ENCODE measurements at places on chromosomes 4 and X.

DNA sequence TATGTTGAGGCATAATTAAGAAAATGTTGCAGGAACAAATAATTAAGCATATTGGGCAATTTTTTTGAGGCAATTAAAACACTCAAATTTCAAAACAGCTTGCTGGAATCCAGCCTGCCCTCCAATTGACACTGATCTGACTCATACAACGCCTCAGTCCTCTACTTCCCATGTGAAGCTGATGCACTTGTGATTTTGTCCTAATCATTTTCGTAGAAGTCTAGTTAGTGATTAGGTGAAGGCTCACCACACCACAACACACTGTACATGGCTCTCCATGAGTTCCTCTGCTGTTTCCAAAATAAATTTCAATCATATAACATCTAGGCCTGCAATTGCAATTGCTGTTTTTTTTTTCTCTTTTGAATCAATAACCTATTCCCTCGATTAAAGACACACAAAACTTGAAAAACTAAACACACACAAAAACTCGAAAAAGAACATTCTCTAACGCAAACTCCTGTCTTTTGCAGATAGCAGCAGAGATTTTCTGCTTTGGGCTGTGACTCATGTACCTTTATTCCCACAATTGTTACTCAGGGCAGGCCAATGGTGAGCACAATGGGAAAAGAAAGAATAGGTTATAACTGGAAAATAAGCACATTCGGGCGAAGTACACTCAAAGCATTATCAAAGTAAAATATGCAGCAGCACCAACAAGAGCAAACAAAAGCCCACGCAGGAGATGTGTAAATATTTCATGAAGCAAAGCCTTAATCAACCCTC, 1.7 kb downstream of the GPRIN3 start:
- DNase-seq, result no peak

GRCh38 chr4:16663307-16663706, 235.1 kb downstream of the LDB2 start:
- no peak for DNase-seq

- DNase-seq, result no peak
Measured at GRCh38 chrX:103889216-103889615, 57.2 kb upstream of the RAB9B start.

- DNase-seq, result no peak
Measured at GRCh38 chr4:98662626-98663225, 4.3 kb upstream of the TSPAN5 start.

DNA sequence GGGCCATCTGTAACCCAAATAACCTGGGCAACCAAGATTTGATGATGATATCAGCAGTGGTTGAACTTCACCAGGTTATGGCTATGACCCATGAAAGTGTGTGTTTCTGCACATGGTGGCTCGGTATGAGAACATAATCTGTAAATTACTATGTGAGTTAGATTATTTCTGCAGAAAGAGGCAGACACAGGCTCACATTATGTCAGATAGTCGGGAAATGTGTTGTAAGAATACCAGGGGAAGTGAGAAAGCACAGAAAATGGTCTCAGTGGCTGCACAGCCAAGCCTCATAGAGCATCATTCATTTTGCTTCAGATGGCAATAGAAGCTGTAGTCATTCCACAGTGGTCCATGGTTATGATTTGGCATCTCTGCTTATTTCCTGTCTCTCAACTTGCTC, 63.0 kb upstream of the RBPJ start:
- no peak for DNase-seq
